Activated CD4-positive, alpha-beta memory T cell treated with anti-CD3 and anti-CD28 coated beads, Interleukin-2, amount 10 ng/mL, durations not matched to agents 7 days and 5 days (primary cell): ENCODE measurements at places on chromosomes 12 and 14.
A peak's percentile ranks its signal among the peaks of the same experiment; 100 is the strongest.

DNA sequence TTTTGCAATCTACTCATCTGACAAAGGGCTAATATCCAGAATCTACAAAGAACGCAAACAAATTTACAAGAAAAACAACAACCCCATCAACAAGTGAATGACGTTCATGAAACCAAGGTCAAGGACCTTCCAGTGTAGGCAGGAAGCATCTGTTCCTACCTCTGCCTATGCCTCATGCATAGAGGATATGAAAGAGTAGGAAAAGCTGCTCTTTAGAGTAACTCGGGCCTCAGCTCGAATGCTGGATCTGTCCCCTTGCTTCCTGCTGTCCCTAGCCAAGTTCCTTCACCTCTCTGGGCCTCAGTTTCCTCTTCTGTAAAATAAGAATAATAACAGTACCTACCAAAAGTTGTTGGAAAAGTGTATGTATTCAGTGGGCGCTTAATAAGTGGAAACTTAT is 65.0 kb downstream of the FOXN4 start:
- DNase-seq = no peak

GRCh38 chr12:71092290-71092689 is 65.5 kb downstream of the TSPAN8 start:
- no peak for DNase-seq

- DNase-seq = no peak
These were observed 188.4 kb downstream of the NRXN3 start for GRCh38 chr14:78358591-78358990.

GRCh38 chr12:89899651-89900050 is 191.0 kb upstream of the ATP2B1 start:
- DNase-seq = no peak

DNA sequence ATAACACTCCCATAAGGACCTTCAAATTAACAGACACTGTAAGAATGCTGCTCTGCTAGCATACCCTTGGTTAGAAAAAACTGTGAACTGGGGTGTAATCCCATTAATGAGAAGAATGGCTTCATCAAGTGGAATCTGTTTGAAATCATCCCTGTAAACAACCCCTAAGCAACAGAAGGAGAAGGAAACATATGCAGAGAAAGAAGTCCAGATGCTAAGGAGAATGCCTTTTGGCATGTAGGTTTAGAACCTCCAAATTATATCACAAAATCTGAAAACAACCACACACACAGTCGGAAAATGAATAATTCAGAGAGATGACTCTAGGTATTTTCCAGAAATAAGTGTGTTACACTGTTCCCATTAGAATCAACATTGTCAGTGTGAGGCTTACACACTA is 140.2 kb downstream of the NUAK1 start:
- no peak for DNase-seq

GRCh38 chr12:57740656-57741412 is 2.3 kb upstream of the AGAP2 start:
- peak; percentile 92 for DNase-seq

GRCh38 chr12:2336409-2336829 is 283.6 kb downstream of the CACNA1C start:
- DNase-seq = no peak

DNA sequence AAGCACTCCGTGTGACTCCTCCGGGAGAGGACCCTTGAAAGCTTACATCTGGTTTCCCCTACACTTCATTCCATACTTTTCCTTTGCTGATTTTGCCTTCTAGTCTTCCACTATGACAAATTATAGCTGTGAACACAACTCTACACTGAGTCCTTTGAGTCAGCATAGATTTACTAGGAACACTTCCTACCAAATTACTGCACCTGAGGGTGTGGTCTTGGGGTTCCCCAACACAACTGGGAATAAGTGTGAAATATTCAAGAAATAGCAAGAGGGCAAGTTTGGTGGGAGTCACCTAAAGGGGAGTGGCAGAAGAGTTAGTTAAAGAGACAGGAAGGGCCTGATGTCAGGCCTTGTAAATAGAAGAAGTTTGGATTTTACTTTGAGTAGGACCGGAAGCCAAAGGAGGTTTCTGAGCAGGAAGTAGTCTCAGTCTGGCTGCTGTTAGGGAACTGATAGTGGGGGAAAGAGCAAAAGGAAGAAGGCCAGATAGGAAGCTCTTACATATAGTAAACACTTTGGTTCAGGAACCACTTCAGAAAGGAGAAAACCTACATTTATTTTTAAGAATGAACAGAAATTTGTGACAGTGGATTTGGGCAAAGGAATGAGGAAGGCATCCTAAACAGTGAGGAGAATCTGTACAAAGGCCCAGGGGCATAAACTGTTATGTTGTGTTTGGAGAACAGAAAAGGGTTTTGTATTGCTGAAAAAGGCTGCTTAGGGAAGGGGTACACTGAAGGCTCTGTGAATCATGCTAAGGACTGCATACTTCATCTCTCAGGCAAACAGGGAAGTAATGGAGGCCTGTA is 14.2 kb downstream of the SEL1L start:
- DNase-seq = peak; percentile 20

GRCh38 chr14:71783088-71783487 is 149.1 kb upstream of the RGS6 start:
- no peak for DNase-seq

DNA sequence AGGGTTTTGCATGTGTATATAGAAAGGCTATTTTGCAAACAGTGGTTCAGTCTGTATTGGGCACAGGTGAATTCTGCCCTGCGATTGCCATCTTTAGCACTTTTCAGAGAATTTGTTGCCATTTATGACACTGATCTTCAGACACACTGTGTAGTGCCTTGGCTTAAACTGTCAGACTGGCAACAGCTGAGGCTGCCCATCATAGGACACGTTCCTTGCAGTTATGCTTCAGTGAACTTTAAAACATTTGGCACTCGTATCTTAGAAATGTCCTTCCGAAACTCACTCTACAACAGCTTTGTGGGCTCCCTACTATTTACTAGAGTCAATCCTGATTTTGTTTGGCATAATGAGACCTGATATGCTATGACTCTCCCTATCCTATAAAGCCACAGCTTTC is 29.1 kb downstream of the AP5M1 start:
- no peak for DNase-seq

DNA sequence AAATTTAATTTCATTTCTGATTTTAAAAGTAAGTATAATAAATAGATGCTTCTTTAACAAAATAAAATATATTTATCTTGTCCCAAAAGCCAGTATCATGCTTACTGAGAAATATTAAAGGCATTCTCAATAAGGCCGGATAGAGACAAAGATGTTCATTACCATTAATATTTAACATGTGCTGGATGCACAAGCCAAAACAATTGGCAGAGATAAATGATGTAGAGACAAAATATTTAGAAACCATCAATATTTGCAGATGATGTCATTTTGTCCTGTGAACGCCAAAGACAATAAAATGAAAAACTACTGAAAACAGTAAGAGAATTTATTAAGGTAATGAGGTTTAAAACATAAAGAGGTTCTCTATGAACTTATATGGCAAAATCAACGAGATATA is 313.5 kb downstream of the ITPR2 start:
- no peak for DNase-seq
